ENCODE measurements at places on chromosomes 2 and 18.

GRCh38 chr18:77671456-77672167, 422.0 kb downstream of the GALR1 start:
- DNase-seq, result no peak

DNA sequence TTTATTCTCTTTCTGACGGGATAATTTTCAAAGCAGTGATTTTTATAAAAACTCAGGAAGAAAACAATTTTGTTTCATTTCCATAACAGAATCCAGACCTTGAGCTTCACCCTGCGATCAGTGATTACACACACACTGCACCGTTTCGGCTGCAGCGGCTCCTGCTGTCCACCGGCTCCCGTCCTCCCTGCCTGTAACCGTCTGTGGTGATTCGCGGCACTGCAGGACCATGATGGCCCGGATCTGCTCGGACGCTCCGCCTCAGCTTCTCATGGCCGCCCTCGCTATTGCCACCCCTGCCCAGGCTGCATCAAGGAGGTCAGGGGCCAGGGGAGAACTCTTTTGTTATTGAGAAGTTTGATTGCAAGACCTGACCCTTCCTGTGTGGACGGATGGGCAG, 246.1 kb downstream of the TWIST2 start:
- no peak for DNase-seq

- DNase-seq, result no peak
These were observed 61.7 kb downstream of the PRKCE start for GRCh38 chr2:45713136-45713535.

GRCh38 chr2:112779598-112779997, 4.7 kb downstream of the IL1A start:
- DNase-seq, result no peak

DNA sequence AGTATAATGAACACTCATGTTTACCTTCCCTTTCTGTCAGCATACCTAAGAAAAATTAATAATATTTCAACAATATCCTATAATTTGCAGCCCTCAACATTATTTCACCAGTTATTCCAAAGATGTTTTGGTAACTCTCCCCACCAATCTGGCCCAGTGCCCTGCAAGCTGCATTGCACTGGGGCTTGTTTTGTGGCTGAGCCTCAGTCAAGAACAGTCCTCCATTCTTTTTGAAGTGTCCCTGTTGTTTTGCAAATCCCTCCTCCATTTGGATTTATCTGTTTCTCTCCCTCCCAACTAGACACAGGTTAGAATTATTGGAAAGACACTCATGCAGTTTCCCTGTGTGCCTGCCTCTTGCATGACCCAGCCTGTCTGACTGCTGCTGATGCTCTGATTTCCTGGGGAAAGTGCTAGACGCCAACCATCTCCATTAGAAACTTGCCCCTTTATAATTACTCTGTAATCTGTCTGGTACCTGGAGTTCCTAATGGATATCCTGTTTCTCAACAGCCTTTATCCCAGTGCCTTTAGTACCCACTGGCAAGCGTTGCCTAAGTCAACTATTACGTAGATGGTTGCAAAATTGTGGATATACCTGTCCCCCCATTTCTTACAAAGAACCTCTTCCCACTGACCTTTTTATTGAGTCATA, 60.2 kb downstream of the EIF5B start:
- no peak for DNase-seq

- no peak for DNase-seq
These were observed 16.2 kb downstream of the PSTPIP2 start for GRCh38 chr18:46055838-46056230.

DNA sequence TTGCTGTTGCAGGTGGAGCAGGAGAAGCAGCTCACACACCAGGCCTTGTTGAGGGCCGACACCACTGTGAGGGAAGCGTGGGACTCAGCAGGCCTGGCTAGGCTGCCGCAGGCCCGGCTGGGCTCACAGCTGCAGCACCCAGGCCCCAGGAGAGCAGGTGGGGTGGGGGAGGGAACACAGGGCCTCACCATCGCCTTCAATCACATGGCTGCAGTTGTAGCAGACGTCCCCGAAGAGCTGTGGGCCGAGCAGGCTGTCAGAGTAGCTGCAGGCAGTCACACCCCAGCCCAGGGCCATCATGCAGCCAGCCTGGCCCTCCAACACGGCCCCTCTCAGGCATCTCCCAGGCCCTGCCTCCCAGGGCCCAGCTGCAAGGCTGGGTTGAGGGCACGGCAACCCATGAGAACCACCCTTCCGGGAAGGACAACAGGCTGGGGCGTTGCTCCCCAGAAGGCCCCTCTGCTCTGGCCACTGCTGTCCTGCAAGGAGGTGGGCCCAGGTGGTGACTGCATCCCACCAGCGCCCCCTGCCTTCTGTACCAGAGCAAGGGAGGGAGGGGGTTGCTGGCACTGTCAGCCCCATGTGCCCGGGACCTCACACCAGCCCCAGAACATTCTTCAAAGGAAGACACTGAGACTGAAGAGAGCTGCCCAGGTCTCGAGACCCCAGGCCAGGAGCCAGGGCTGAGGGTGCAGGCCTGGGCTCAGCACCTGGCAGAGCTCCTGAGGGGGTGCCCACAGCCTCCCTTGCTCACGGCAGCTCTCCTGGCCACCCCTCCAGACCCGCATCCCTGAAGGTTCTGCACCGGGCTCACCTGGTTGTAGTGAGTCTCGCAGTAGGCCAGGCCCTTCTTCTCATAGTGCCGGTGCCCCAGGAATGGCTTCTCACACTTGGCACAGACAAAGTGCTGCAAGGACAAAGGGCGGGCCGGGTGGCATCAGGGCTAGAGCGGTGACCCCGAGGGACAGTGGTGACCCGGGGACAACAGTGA, 5.6 kb upstream of the GPR17 start:
- DNase-seq, result peak; percentile 18

GRCh38 chr18:361941-362310, 94.1 kb upstream of the THOC1 start:
- no peak for DNase-seq

GRCh38 chr2:218431878-218432277, 13.0 kb downstream of the VIL1 start:
- no peak for DNase-seq

DNA sequence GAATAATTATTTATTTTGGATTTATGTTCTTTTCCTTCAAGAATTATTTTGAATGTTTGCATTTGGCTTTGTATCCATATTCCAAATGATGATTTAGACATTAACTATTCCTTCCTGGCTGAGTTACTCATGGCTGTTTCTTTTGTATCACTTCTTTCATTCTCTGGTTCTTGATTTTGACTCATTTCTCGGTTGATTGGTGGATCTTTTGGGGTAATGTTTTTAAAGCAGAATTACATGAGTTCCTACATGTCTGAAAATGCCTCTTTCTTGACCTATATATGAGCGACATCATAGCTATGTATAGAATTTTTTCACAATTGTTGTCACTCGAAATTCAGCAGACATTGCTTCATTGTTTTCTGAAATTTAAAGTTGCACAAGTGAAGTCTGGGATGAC, 39.5 kb downstream of the CYP26B1 start:
- no peak for DNase-seq

DNA sequence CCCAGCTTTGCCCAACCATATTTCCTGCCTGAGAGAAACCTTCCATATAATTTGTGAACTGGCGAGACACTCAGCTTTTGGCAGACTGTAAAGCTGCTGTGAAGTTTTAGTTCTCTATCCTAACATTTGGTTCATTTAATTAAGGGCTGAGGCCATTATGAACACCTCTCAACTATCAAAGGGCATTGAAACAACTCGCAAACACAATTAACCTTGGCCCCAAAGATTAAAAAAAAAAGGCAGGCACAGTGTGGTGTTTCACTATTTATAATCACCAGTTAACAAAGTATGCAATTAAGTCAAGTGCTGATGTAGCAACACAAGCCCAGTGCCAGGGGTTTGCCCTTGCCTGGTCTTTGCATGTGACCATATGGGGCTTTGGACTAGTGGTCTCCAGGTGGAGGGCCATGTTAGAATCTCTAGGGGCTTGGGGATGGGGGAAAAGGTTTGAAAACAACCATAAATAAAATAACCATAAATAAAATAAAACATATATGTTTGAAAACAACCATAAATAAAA, 297.6 kb upstream of the SKOR2 start:
- DNase-seq, result no peak

- DNase-seq, result no peak
These were observed 152.8 kb downstream of the TMEM18 start for GRCh38 chr2:524442-524841.

GRCh38 chr18:79317703-79318102, 78.0 kb upstream of the NFATC1 start:
- DNase-seq, result no peak

GRCh38 chr2:119264781-119265692, 41.4 kb downstream of the STEAP3 start:
- no peak for DNase-seq

GRCh38 chr2:61176755-61177726, 15.1 kb downstream of the C2orf74 start:
- DNase-seq, result peak; percentile 92

DNA sequence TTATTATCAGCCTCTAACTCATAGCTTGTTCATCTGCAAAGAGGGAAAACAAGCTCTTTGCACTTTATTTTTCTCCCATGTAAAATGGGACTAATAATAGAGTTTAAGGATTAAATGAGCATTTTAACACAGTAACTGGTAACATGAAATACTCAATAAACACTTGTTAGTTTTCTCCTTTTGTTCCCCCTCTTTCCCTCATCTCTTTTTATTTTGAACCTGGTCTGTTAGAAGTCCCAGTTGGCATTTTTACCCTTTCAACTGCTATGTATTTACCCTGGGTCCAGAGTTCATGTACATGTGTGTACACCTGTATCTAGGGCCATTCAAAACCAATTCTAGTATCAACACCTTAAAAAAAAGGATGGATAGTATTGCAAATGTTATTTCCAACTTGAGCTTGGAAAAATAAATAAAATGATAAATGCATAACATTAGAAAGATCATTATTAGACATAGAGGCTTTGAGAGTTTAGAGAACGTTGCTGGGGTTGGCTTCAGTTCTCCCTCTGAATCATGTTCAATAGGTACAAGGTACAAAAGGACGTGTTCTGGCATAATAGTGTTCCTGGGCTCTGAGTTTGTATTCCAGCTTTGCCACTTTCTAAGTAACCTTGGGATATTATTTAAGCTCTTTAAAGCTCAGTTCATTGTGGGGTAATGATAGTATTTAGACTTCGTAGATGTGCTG, 5.2 kb upstream of the VPS54 start:
- DNase-seq, result no peak

GRCh38 chr2:13240061-13240460, 523.3 kb downstream of the TRIB2 start:
- no peak for DNase-seq

GRCh38 chr2:5176764-5177163, 515.4 kb upstream of the SOX11 start:
- DNase-seq, result no peak

- DNase-seq, result no peak
These were observed 95.1 kb downstream of the INSIG2 start for GRCh38 chr2:118183381-118183780.

- no peak for DNase-seq
These were observed 49.7 kb downstream of the KLHL29 start for GRCh38 chr2:23434721-23435121.

DNA sequence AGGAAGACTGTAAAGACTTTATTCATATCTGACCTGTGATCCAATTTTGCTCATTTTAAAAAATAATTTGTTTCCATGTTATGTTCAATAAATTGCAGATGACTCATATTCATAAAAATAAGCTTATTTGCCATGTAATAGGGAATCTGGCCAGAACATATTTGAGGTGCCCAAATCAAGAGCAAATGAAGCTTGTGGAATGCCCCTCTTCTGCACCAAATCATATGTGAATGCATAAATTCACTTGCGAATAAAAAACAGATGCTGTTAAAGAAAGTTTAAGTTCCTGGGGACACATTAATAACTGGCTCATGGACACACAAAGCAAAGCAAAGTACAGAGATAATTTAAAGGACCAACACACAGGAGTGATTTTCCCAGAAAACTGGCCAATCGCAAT, 279.0 kb upstream of the CDH2 start:
- no peak for DNase-seq

DNA sequence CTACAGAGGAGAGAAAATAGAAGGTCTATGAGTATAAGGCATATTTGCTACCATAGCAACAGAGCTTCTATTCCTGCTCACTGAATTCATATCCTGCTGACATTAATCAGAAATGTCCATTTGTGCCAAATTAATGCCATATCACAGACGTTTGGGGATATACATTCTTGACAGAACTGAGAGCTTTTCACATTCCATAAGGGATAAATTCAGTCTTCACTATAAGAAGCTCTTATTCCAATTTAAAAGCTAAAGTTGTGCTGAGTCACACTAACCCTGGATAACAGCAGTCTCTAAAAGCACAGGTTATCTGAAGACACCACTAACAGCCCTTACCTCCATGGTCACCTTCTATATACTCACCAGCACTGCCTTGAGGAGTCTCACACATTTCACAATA, 178.1 kb downstream of the RAB3GAP1 start:
- no peak for DNase-seq

- DNase-seq, result no peak
These were observed 101.6 kb downstream of the GFPT1 start for GRCh38 chr2:69285379-69285894.

DNA sequence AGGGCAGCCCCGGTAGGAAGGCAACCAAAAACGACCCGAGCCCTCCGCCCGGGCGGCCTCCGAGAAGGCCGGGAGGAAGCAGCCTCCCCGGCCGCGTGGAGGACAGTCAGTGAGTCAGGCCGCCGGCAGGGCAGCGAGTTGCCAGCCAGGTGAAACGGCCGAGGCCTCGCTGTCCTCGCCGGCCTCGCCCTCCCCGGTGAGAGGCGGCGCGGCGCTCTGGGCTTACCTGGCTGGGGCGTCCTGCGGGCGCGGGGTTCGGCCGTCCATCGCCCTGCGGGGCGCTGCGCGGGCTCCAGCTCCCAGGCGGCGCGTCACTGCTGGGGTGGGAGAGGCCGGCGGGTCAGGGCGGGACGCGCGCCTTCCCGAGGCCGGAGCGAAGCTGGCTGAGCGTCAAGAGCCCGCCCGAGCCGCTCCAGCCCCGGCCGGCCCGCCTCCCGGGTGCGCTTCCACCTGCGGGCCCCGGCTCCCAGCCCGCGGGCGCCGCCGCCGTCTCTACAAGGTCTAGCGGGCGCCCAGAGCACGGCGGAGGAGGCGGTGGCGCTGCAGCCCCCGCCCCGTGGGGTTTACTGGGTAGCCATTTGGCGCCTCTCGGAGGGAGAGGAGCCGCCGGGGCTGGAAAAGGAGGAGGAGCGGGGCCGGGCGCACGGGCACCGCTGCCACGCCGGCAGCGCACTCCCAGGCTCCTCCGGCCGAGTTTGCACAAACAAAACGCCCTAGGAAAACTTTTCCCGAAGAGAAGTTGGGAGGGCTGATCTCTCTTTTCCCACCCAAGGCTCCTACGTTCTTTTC, 499 bp downstream of the COBLL1 start:
- peak; percentile 53 for DNase-seq

GRCh38 chr2:226771067-226771466, 28.6 kb downstream of the IRS1 start:
- DNase-seq, result no peak

GRCh38 chr2:235510318-235510717, 16.5 kb downstream of the AGAP1 start:
- no peak for DNase-seq
